ENCODE measurements at places on chromosomes 7 and 10.

GRCh38 chr10:11301571-11302111 lies 284.0 kb downstream of the CELF2 start:
- no peak for DNase-seq

DNA sequence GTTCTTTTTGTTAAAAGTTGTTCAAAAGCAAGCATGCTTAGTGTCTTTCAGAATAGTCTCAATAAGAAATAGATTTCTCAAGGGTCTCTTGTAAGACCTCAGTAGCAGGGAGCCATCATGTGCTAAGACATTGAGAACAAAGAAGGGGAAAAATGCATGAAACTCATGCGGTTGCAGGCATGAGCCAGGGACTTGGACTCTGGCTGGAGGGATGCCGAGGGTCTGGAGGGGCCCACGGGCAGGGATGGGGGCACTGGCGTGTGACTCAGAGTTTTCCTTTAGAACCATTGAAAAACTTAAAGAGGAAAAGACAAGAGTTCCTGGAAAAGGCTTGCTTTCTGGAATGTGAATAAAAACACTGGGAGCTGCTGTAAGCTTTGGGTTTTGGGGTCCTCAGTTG lies 253.3 kb downstream of the CCDC3 start:
- no peak for DNase-seq

DNA sequence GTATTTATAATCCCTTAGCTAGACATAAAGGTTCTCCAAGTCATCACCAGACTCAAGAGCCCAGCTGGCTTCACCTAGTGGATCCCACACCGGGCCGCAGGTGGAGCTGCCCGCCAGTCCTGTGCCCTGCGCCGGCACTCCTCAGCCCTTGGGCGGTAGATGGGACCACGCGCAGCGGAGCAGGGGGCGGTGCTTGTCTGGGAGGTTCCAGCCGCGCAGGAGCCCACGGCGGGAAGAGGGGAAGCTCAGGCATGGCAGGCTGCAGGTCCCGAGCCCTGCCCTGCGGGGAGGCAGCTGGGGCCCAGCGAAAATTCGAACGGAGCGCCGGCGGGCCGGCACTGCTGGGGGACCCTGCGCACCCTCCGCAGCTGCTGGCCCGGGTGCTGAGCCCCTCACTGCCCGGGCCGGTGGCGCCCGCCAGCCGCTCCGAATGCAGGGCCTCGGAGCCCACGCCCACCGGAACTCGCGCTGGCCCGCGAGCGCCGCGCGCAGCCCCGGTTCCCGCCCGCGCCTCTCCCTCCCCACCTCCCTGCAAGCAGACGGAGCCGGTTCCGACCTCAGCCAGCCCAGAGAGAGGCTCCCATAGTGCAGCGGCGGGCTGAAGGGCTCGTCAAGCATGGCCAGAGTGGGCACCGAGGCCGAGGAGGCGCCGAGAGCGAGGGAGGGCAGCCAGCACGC lies 675.6 kb downstream of the REEP3 start:
- DNase-seq: no peak

GRCh38 chr10:6065835-6066234 lies 3.7 kb upstream of the IL2RA start:
- no peak for DNase-seq

GRCh38 chr7:151060416-151061212 lies 1.2 kb downstream of the SLC4A2 start:
- DNase-seq: no peak

DNA sequence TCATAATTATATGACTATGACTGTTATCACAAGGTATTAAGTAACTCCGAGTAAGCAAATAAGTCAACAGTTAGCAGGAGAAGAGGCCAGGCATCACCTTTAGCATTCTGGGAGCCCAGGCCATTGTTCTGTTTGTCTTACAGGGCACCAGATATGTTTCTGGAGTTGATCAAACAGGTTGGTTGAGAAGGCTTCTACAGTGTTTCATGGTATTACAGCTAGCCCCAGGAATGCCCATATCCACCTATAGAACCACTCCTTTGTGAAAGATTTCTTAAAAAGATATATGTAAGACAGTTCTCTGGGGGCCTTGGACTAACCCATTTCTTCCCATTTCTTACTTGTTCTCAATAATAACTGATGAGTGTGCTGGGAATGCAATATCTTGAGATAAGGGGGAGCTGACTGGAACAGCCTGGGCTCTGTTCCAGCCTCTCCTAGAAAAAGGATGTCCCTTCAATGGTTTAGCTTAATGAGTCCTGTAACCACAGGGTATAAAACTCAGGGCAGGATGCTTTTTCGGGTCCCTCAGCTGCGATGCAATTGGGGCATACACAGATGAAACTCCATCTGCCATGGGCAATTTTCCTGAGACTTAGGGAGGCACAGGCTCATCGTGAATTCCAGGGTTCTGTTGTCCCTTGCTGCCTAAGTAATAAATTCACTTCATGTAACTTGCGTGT lies 286.4 kb downstream of the BAMBI start:
- no peak for DNase-seq

GRCh38 chr10:87931836-87932230 lies 68.4 kb downstream of the PTEN start:
- DNase-seq: no peak

GRCh38 chr10:1109795-1110673 lies 53.8 kb downstream of the WDR37 start:
- peak; percentile 40 for DNase-seq

DNA sequence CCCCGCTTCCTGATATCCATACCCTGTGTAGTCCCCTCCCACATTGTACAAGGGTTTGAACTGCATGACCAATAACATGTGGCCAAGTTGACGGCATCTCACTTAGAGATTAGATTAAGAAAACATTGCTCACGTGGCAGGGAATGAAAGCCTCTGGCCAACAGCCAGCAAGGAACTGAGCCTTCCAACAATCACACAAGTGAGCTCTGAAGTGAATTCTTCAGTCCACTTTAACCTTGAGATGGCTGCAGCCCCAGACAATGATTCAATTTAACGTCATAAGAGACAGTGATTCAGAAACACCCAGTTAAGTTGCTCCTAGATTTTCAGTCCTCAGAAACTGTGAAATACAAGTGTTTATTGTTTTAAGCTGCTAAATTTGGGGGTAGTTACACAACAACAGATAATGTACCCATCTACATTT lies 165.9 kb upstream of the PLXNA4 start:
- no peak for DNase-seq

GRCh38 chr10:36578306-36578705 lies 547.1 kb upstream of the ANKRD30A start:
- peak; percentile 54 for DNase-seq

GRCh38 chr7:98470485-98471240 lies 69.8 kb upstream of the BAIAP2L1 start:
- DNase-seq: no peak

GRCh38 chr10:126924915-126925300 lies 19.7 kb downstream of the DOCK1 start:
- DNase-seq: no peak

- no peak for DNase-seq
Measured at GRCh38 chr7:26681819-26682418, 182.5 kb downstream of the SKAP2 start.

DNA sequence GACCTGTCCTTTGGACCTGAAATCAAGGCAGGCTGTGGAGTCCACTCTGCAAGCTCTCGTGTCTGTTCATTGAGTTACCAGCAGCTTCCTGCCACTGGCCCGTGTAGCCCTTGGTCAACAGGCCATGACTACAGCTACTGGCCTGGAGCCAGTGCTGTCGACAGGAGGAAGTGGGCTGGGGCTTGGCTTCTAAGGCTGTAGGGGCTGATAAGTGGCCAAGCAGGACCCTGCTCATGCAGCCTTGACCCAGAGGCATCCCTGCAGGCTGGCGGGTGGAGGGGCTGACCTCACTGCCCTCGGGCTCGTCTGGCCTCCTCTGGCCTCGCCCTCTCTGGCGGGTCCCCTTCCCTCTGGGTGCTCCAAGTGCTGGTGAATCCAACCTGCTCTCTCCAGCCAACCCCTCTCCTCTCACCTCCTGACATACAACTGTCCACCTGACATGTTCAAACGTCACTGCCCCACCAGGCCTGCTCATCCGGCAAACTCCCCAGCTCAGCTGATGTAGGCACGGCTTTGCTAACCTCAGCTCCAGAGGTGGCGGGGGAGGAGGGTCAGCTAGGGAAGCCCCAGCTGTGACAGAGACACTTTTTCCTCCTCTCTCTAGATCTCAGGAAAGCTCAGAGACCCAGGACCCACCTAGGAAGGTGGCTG lies 188.6 kb upstream of the LYZL2 start:
- DNase-seq: no peak

- no peak for DNase-seq
Measured at GRCh38 chr10:86786368-86786767, 29.9 kb downstream of the BMPR1A start.

- DNase-seq: no peak
Measured at GRCh38 chr7:50824882-50825281, 42.2 kb upstream of the GRB10 start.

DNA sequence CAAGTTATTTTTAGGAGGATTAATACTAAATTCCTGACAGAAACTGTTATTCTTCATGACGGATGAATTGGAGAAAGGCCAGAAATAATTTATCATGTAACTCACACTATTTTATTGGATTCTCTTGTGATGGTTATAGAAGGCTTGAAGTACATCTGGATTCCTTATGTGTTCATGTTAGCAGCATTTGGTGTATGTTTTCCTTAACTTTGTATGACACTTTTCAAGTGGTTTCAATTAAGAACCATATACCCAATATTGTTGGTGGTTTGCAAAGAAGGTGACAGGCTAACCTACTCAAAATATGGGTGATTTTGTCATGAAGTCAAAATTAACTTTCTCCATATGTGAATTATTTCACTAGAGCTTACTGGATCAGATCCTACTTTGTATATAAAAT lies 532.2 kb upstream of the CNTNAP2 start:
- no peak for DNase-seq

DNA sequence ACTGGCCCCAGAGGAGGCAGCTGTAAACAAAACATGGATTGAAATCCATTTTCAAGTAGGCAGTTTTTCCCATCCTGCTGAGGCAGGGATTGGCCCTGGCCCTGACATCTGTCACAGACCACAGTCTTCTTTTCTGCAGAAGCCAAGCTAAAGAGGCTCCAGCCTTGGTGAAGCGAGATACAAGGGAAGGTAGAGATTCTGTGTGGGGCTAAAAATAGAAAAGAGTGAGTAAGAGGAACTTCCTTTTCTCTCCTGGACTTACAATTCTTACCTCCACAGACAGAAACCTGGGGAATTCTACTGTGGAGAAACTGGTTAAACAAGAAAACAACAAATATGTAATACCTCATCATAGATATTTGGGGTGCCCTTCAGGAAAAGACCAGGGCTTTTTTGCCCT lies 624.8 kb upstream of the FZD8 start:
- no peak for DNase-seq

DNA sequence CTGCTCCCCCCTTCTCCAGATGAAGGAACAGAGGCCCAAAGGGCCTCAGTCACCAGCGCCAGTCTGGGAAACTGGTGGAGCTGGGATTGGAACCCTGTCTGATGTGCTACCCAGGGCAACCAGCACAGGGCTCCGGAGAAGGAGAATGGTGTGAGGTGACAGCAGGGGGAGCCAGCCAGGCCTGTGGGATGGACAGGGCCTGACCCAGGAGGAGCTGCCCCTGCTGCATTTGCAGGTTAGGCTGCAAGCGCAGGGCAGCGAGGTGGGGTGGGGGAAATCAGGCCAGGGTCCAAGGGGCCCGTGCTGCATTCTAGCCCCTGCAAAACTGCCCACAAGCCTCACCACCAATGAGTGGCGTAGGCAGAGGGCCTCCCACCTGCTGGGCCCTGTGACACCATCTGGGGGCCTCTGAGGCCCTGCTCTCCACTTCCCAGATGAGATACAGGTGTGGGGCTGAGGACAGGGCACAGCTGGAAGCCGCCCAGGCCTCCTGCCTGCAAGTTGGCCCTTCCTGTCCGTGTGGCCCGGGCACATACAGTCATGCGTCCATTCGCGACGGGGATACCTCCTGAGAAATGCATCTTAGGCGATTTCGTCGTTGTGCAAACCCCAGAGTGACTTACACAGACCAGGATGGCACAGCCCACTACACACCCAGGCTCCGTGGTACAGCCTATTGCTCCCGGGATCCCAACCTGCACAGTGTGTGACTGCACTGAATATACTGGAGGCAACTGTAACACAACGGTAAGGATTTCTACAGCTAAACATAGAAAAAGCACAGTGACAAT lies 45.3 kb downstream of the RASGEF1A start:
- DNase-seq: no peak

DNA sequence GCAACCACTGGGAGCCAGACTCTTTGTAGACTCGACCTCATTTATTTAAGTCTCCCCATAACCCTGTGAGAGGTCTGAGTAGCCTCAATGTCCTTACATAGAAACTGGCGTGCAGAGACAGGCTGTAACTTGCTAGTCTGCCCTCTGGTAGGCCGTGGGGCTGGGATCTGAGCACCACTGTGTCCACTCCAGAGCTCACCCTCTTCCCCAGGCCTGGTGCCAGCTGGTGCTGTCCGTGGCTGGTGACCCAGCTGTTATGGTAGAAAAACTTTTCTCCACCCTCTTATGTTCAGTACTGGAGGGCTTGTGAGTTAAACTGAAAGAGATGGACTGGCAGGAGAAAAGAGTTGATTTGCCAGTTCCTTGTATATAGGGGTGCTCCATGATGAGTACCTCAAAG lies 41.9 kb downstream of the ADAMTS14 start:
- no peak for DNase-seq

- no peak for DNase-seq
Measured at GRCh38 chr7:83599131-83599530, 49.8 kb downstream of the SEMA3E start.

- no peak for DNase-seq
Measured at GRCh38 chr7:116731023-116731395, 59.0 kb downstream of the MET start.

- no peak for DNase-seq
Measured at GRCh38 chr7:128104108-128104742, 73.0 kb upstream of the LRRC4 start.
